ENCODE measurements at places on chromosomes 5 and 9.

DNA sequence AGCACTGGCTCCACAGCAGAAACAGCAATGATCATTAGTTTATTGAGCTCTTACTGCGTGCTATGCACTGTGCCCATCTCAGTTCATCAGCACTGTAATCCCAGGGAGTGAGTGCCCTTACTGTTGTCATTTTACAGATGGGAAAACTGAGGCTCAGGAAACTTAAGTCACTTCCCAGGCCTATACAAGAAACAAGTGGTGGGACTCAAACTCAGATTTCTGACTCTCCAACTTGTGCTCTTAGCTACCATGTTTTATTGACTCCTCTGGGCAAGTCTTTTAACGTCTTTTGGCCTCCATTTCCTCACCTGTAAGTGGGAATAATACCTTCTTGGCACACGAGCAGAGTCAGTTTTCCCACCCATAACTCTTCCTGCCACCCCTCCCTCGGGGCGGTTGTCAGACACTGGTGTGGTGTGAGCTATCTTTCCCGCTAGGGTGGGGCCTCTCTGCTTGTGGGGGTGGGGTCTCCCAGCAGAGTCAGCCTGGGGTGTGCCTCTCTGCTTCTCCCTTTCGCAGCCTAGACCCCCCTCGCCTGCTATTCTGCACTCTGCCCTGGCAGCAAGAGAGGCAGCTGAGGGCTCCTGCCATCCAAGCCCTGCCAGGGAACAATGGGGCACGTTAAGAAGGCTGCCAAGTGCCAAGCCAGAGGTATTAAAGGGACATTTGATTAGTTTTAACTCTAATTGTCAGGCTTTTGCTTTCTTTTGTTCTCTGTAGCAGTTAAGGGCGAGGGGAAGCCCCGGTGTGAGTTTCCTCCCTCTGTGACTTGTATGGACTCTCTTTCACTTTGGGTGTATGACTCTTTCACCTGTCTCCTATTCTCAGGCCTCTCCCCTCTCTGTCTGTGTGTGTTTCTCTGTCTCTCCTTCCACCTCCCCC, 12.1 kb downstream of the GALNT10 start:
- DNase-seq: no peak

DNA sequence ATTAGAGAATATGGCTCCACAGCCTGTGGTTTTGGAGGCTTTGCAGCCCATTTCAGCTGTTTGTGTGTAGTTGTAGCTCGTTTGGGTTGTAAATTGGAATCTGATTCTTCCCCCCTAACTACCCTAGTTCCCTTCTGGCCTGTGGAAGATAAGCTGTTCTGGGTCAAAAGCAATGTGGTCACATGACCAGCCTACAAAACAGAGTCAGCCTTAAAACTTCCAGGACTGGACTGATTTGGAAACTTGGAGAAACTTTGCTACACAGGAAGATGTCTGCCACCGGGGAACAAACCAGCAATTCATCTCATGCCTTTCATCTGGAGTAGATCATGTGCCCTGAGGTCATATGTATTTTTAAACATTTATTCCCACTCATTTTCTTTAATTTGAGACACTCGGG, 83.8 kb downstream of the DAPK1 start:
- peak; percentile 78 for DNase-seq

- no peak for DNase-seq
Measured at GRCh38 chr5:116002116-116002906, 30.0 kb upstream of the ARL14EPL start.

DNA sequence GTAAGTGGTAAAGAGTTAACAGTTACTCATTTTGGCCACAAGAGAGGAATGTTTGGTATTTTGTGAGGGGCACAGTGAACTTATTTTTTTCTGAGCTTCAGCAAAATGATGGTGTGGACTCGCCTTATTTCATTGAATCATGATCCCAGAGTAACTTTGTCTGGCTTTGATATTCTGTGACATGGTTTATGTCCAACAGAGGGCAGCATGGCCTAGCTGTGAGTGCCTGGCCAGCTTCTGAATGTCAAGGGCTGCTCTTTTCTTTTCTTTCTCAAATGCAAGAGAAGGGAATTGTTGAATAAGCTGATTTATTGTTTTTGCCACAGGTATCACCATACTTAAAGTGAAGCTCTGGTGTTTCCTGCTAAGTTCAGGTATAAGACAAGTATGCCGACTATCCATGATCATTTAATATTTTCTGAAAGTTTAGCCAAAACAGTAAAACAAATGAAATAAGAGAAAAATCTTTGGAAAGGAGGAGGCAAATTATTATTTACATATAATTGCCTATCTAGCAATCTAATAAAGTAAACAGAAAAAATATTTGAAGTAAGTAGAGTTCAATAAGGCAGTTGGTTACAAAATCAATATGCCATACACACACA, 31.7 kb downstream of the MRPL22 start:
- peak; percentile 11 for DNase-seq

GRCh38 chr9:90970608-90971007, 169.0 kb downstream of the SYK start:
- no peak for DNase-seq

Measured in suppressor macrophage (primary cell).